A673 (cell line): ENCODE measurements at places on chromosomes 11 and 22. TPM values are rescaled to one million over a fixed set of nuclear protein-coding genes. Genes with fewer than 3 reads are reported as not detected.

DNA sequence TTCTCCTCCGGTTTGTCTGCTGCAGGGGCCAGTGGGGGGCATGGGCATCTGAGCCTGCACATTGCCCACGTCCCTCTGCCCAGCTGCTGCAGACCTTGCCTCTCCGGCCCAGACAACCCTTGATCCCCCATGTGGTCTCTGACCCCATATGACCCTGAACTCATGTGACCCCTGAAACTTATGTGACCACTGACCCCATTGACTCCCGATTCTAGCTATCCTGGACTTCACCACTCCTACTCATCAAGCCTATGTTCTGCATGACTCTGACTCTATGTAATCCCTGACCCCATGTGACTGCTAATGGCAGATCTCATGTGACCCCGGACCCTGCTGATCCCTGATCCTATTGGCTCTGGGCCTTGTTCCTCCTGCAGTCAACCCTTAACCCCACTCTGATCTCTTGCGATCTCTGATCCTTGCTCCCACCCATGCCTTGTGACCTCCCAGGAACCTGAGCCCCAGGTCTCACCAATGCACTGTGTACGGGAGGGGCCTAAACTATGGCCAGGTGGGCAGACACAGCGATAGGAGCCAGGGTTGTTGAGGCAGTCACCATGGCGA lies 5.7 kb downstream of the LTBP3 start:
- H3K4me3 ChIP-seq: no peak overlapping the region
- H3K27me3 ChIP-seq: no peaks in the 10 kb centered on the region
- no peak for DNase-seq

GRCh38 chr22:41350087-41350486 lies 31.7 kb upstream of the TEF start:
- no peak overlapping the region for H3K4me3 ChIP-seq
- no peaks in the 10 kb centered on the region for H3K27me3 ChIP-seq
- H3K27ac ChIP-seq: no peak overlapping the region
- H3K36me3 ChIP-seq: peaks cover 59% of the 10 kb centered on the region
- no peak for DNase-seq

GRCh38 chr22:46665151-46665695 lies 45.0 kb downstream of the GRAMD4 start:
- H3K4me3 ChIP-seq: no peak overlapping the region
- no peak for DNase-seq
- peaks cover 5% of the 10 kb centered on the region for H3K4me1 ChIP-seq
- H3K36me3 ChIP-seq: no peaks in the 10 kb centered on the region

- H3K36me3 ChIP-seq: no peaks in the 10 kb centered on the region
- no peak overlapping the region for H3K4me3 ChIP-seq
- peaks cover 9% of the 10 kb centered on the region for H3K4me1 ChIP-seq
- no peaks in the 10 kb centered on the region for H3K27me3 ChIP-seq
- no peak for DNase-seq
- no peak overlapping the region for H3K27ac ChIP-seq
Observed at GRCh38 chr11:126145954-126146353, 65.5 kb downstream of the RPUSD4 start.

DNA sequence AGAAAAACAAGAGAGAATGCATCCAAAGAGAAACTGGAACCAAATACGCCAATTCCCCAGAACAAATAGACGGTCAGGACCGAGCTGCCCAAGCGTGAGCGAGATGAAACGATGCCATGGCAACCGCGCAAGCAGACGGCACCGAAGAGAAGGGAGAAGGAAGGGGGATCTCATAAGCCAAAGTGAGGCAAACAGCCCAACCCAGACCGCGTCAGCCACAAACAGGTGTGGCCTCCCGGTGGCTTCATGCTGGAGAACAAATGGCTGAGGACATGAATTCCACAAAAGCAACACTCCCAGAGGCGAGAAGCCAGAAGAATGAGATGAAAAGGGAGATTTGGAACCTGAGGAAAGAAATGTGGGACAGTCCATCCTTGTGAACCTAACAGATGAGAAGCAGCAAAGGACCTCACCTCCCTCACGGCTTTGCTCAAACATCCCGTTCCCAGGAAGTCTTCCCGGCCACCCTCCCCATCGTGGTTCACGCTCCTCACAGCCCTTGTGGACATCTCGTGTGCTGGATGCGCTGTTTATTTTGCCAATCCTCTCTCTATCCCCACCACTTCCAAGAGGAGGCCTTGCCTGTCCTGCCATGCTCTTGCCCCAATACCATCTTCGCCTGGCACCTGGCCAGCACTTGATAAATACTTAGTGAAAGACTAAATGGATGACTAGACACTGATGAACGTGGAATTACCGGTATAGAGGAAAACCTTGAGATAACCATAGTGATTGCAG lies 89.1 kb upstream of the RTL6 start:
- no peak for DNase-seq
- H3K4me1 ChIP-seq: peaks cover 6% of the 10 kb centered on the region

GRCh38 chr11:17906436-17906835 lies 106.4 kb downstream of the SERGEF start:
- no peaks in the 10 kb centered on the region for H3K27me3 ChIP-seq
- no peaks in the 10 kb centered on the region for H3K4me1 ChIP-seq
- no peak overlapping the region for H3K4me3 ChIP-seq
- no peak for DNase-seq
- no peaks in the 10 kb centered on the region for H3K36me3 ChIP-seq
- no peak overlapping the region for H3K27ac ChIP-seq

DNA sequence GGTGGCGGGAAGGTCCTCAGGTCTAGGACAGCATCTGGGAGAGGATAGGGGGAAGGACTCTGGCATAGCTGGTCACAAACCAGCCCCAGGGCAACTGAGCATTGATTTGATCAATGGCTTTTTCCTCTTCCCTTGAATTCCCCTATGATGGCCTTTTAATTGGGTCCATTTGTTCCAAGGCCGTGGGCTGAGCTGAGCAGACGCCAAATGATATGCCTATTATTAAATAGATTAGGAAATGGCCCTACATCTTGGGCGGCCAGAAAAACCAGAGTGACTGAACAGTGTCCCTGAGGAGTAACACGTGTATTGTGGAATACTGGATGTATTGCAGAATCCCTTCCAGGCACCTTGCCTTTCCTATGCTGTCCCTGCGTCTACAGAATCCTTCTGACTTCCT lies 26.7 kb upstream of the P2RY6 start:
- H3K4me1 ChIP-seq: no peaks in the 10 kb centered on the region
- no peaks in the 10 kb centered on the region for H3K27me3 ChIP-seq
- no peak for DNase-seq
- no peak overlapping the region for H3K4me3 ChIP-seq

DNA sequence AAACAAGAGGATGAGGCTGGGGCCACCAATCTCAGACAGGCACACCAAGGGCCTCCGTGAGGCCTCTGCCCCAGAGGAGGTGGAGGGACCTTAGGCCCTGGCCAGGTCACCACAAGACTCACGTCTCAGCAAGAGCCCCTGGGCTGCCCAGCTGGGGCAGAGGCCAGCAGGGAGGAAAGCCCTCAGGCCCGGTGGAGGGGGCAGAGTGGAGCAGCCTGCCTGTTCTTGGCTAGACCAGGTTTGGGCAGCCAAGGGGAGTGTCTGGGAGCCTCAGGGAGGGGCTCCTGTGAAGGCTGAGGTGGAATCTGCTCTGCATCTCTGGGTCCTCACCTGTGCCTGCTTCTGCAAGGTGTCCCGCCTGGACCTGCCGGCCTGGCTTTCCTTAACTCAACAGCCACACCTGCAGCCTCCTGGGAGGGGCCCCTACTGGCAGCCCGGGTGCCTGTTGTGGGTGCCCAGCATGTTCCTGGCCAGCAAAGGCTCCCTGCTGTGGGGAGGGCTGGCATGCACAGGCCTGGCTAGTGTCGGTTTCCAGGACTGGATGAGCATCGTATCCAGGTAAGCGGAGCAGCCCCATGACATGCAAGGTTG lies 11.9 kb downstream of the TTLL12 start:
- H3K27me3 ChIP-seq: no peaks in the 10 kb centered on the region
- H3K4me3 ChIP-seq: no peak overlapping the region
- no peak overlapping the region for H3K27ac ChIP-seq
- H3K4me1 ChIP-seq: no peaks in the 10 kb centered on the region
- H3K36me3 ChIP-seq: peaks cover 75% of the 10 kb centered on the region
- DNase-seq: no peak

DNA sequence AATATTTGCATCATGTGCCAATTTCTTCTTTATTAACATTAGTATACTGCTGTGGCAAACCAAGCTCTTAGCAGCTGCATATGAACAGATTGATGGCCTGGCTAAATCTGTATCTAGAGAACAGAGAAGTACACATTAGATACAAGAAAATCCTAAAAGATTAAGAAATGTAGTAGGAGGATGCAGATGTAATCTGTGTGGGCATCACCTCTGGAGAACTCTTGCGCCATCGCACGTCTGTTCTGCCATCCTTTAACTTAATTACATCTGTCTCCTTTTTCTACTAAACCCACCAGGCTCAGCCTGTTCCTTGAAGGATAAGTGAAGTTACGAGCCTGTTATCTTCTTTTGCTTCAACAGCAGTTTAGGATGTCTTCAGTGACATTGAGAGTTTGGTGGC lies 196.4 kb upstream of the PITPNB start:
- peaks cover 24% of the 10 kb centered on the region for H3K4me1 ChIP-seq
- DNase-seq: no peak
- no peaks in the 10 kb centered on the region for H3K36me3 ChIP-seq
- H3K4me3 ChIP-seq: no peak overlapping the region

GRCh38 chr22:37898441-37899181 lies 7.5 kb upstream of the MICALL1 start:
- H3K4me3 ChIP-seq: no peak overlapping the region
- H3K27me3 ChIP-seq: no peaks in the 10 kb centered on the region
- H3K4me1 ChIP-seq: no peaks in the 10 kb centered on the region
- H3K36me3 ChIP-seq: no peaks in the 10 kb centered on the region
- no peak for DNase-seq

- no peak overlapping the region for H3K27ac ChIP-seq
- H3K27me3 ChIP-seq: no peaks in the 10 kb centered on the region
- no peaks in the 10 kb centered on the region for H3K36me3 ChIP-seq
- no peak for DNase-seq
- no peaks in the 10 kb centered on the region for H3K4me1 ChIP-seq
Observed at GRCh38 chr11:78535027-78535426, 39.6 kb downstream of the NARS2 start.

DNA sequence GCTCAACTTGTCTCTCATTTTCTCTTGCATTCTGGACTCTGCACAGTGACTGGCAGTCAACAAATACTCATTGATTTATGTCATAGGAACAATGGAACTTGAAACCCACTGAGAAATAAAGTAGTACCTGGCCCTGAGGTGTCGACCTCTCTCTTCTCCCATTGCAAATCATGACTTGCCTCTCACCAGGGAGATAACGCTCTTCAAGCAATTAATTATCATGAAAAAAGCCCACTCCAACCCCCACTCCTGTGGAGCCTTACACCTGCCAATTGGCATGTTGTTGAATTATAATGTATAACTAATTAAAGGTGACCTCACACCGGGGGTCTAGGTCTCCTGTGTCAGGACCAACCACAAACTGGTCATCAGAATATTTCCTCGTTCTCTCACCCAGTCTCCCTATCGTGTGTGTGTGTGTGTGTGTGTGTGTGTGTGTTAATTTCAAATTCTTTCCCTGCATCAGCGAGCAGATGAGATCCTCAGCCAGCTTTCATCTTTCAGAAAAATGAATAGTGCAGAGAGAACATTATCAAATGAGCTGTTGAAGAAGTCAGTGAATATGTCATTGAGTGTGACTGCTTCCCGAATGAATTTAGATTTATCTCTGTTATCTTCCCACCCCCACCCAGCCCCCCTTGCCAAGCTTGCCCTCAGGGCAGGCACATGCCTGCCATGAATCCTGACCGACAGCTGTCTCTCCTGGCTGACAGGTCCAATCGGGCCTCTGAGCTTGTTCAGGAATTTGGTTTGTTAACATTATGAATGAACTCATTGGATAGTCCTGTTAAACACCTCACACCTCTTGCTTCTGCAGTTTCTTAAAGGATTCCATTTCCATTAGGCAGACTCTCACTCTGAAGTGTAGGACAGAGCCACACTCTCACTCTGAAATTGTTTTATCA lies 357.4 kb downstream of the INSC start:
- H3K36me3 ChIP-seq: no peaks in the 10 kb centered on the region
- no peak overlapping the region for H3K27ac ChIP-seq
- no peaks in the 10 kb centered on the region for H3K27me3 ChIP-seq
- H3K4me1 ChIP-seq: no peaks in the 10 kb centered on the region
- H3K4me3 ChIP-seq: no peak overlapping the region

DNA sequence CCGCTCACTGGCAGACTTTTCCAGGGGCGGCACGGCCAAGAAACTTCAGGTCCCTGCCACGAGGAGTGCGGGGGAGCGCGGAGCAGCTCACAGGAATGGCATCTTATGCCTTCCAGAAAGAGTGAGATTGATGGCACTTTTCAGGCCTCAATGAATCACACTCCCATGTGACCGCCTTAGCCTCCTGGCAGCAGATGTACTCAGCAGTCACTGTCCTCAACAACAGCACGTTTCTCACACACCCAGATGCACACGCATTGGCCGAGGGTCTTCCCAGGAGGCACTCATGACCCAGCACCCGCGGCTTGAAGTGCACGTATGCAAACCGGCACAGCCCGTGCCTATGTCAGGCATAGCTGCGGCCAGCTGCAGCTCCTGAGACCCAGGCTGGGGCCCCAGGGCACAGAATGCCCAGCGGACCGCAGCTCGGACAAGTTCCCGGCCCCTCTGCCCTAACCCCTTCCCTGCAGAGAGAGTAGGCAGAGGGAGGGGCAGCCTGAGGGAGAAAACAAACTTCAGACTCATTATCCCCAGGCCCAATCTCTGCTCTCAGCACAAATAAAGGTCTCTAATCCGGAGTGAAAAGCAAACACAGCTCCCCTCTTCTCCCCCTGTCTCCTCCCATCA lies 48.3 kb downstream of the RPUSD4 start:
- H3K27me3 ChIP-seq: no peaks in the 10 kb centered on the region
- H3K27ac ChIP-seq: no peak overlapping the region
- DNase-seq: no peak
- H3K4me1 ChIP-seq: no peaks in the 10 kb centered on the region
- no peak overlapping the region for H3K4me3 ChIP-seq

- DNase-seq: no peak
- H3K4me3 ChIP-seq: no peak overlapping the region
- peaks cover 4% of the 10 kb centered on the region for H3K27me3 ChIP-seq
- no peak overlapping the region for H3K27ac ChIP-seq
- no peaks in the 10 kb centered on the region for H3K36me3 ChIP-seq
- no peaks in the 10 kb centered on the region for H3K4me1 ChIP-seq
Observed at GRCh38 chr22:44646668-44647067, 55.3 kb upstream of the PRR5 start.

Gene ISX
- not detected in 2 replicates for total RNA-seq

Gene TP53AIP1
- 2.1 and 2.3 TPM in 2 replicates for total RNA-seq

Gene UBQLNL
- total RNA-seq: not detected in 2 replicates

Gene DEFB131B
- not detected in 2 replicates for total RNA-seq

Gene MRGPRX4
- not detected in 2 replicates for total RNA-seq
